ENCODE measurements at places on chromosomes 2 and 18. TPM values are rescaled to one million over a fixed set of nuclear protein-coding genes. Genes with fewer than 3 reads are reported as not detected.
A peak's percentile ranks its signal among the peaks of the same experiment; 100 is the strongest.

DNA sequence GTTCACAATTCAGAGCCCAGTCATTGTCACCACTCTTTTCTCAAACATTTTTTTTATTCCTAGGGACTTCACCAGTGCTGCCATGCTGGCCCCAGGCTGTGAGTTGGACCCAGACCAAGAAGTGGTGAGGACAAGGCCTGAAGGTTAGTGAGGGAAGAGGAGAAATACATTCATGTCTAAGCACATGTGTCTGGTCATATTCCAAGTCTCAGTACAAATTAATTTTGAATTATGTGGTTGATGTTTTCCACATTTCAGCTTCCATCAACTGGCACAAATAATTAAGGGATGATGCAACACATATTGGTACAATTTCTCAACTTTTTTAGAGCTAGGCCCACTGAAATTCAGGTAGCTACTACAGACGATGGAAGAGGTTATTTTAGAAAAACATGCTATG lies 106.6 kb upstream of the UPP2 start:
- DNase-seq = no peak
- H3K4me1 ChIP-seq = no peaks in the 10 kb centered on the region
- H3K27ac ChIP-seq = no peak overlapping the region
- H3K4me3 ChIP-seq = no peak overlapping the region

DNA sequence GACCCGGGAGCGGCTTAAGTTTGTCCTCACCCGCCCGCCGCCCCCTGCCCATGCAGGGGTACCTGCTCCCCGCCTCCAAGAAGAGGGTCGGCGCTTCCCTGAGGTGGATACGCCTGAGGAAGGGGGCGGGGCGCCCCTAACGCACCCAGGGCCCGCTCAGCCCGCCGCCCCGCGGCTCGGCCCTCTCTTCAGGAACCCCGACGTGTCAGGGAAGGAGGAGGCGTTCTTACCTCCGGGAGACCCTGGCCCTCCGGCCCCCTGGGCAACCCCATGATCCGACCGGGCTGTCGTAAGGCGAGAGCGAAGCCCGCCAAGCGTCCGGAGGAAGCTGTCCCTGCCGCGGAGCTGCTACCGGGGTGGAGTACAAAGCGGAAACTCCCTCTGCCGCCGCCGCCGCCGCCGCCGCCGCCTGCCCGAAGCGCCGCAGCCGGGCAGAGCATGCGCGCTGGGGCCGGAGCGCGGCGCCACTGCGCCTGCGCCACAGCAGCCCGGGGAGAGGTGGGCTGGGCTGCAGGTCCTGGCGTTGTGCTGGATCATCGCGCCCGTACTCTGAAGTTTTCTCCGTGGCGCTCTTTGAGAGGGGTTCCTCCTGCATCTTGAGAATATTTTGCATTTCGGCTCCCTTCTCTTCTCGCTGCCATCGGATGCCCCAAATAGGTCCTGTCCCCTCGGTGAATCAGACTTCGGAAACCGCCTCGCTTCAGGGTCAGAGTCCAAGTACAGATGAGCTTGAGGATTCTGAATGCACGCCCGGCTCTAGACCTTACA lies at the start of gene CCDC93:
TSS of gene CCDC93 (minus strand) at position 347 of the 768 bp plus-strand sequence. CDS start at position 272, 75 bp downstream.
- peaks cover under 1% of the 10 kb centered on the region for H3K36me3 ChIP-seq
- peak; percentile 74 for DNase-seq
- peak within 1 kb of the TSS; percentile 97 for H3K27ac ChIP-seq
- H3K27me3 ChIP-seq = no peaks in the 10 kb centered on the region
- H3K4me3 ChIP-seq = peak within 1 kb of the TSS; percentile 99

DNA sequence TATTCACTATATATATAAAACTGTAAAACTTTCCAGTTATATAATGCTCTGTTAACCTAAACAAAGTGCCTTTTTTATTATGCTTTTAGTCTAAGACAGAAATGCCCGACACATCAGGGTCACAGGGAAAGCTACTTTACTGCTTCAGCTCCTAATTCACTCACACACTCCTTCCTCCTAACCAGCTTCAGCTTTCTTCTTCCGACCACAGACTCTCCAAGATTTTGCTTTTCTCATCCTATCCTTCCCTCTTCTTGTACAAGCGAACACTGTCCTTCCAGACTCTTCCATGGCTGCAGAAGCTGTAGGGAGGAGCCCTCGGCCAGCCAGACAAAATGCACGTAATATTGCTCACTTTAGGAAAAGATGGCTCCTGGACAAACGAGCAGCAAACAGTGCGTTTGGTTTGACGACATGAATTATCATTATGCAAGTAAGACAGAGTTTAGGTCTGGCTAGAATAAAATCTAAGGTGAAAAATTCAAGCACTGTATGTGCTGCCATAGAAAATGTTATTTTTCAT lies 47.5 kb upstream of the HNRNPA3 start:
- peak overlapping the region; percentile 86 for H3K27ac ChIP-seq
- peaks cover 16% of the 10 kb centered on the region for H3K4me1 ChIP-seq
- H3K36me3 ChIP-seq = no peaks in the 10 kb centered on the region
- DNase-seq = no peak

DNA sequence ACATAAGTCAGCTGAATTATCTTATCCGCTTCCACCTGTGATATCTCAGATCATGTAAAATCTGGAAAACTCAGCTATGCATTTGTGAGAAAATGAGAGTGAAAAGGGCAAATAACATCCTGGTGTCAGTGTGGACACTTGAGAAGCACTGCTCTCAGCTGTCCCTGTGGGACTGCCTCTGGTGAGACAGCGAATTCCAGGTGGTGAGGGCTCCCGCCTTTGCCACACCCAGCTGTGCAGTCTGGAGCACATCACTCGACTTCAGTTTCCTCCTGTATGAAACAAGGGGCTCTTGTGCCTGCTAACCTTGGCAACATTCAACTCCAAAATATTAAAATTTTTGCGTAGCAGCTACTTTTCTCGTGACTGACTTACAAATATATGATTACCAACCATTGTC lies 194.9 kb upstream of the BOD1L2 start:
- H3K27me3 ChIP-seq = no peaks in the 10 kb centered on the region
- H3K4me3 ChIP-seq = no peak overlapping the region
- no peak overlapping the region for H3K27ac ChIP-seq
- no peak for DNase-seq
- no peaks in the 10 kb centered on the region for H3K4me1 ChIP-seq

DNA sequence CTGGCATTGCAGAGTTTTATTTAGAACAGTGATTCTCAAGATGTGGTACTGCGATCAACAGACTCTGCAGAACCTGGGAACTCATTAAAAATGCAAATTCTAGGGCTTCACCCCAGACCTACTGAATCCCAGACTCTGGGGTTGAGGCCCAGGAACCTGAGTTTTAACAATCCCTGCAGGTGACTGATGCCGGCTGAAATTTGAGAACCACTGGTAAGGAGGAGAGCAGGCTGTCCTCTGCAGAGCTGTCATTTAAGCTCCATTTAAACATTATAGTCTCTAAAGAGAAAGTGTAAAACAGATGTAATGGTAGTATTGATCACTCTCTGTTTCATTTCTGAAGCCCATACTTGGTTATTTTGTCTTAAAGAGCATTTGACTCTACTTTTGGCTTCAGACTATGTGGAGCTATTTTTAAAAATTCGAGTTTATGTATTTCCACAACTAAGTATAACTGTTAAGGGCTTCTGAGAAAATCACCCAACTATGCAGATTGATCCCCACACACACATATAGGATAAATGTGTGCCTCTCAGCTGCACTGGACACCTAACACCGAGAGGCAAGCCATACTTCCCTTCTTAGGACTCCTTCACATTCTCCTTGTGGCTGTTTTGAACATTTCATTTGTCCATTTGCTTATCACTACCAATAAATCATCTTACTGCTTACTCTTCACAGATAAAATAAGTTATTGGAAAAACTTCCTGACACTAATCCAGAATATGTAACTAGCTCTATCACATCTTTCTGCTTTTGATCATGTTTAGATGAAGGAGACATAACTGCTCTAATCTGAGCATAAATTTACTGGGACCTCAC lies 487.5 kb downstream of the DLGAP1 start:
- H3K4me1 ChIP-seq = no peaks in the 10 kb centered on the region
- no peak for DNase-seq
- no peak overlapping the region for H3K4me3 ChIP-seq
- no peaks in the 10 kb centered on the region for H3K27me3 ChIP-seq
- no peak overlapping the region for H3K27ac ChIP-seq
- no peaks in the 10 kb centered on the region for H3K36me3 ChIP-seq

DNA sequence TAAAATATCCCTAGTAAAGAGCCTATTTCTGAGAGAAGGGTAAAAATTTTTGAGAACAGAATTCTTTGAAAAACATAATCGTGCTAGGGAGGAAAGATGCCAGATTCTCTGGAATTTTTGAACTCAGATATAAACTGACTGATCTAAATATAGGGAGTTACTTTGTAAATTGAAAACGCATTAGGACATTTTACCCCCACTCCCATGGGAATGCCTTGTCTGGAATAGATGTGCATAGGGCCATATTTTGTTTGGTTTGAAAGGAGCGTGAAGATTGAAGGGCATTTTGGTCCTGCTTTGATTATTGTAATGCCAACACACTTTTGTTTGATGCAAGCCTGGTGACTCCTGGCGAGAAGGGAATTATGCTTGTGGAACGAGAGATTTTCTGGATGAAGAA lies 158.7 kb upstream of the DPP10 start:
- H3K27me3 ChIP-seq = no peaks in the 10 kb centered on the region
- no peak overlapping the region for H3K27ac ChIP-seq
- no peak for DNase-seq
- H3K4me3 ChIP-seq = no peak overlapping the region
- H3K4me1 ChIP-seq = no peaks in the 10 kb centered on the region

The SIX2 gene
- 51.6 TPM for total RNA-seq

The CD302 gene
- total RNA-seq = 10.3 TPM

The DAPL1 gene
- not detected for total RNA-seq

The HAAO gene
- 2.5 TPM for total RNA-seq

The SNORC gene
- total RNA-seq = 4.1 TPM

Measured in gastrocnemius medialis (tissue), 4 donors.